T-helper 9 cell (primary cell): ENCODE measurements at places on chromosomes 12 and 14.

GRCh38 chr12:39348523-39348922 lies 94.4 kb downstream of the KIF21A start:
- no peak for DNase-seq

GRCh38 chr12:68199127-68199526 lies 26.5 kb downstream of the IL26 start:
- DNase-seq, result no peak

- no peak for DNase-seq
These were observed 26.4 kb downstream of the FAM222A start for GRCh38 chr12:109739747-109740693.

GRCh38 chr12:47033789-47034555 lies 45.4 kb upstream of the PCED1B start:
- no peak for DNase-seq

GRCh38 chr12:96751626-96752025 lies 155.4 kb upstream of the NEDD1 start:
- DNase-seq, result no peak

GRCh38 chr12:45731190-45731775 lies 1.8 kb downstream of the ARID2 start:
- no peak for DNase-seq

- DNase-seq, result no peak
These were observed 13.8 kb downstream of the KCNMB4 start for GRCh38 chr12:70379846-70380245.

- no peak for DNase-seq
These were observed 12.9 kb upstream of the OXA1L start for GRCh38 chr14:22753586-22753985.

DNA sequence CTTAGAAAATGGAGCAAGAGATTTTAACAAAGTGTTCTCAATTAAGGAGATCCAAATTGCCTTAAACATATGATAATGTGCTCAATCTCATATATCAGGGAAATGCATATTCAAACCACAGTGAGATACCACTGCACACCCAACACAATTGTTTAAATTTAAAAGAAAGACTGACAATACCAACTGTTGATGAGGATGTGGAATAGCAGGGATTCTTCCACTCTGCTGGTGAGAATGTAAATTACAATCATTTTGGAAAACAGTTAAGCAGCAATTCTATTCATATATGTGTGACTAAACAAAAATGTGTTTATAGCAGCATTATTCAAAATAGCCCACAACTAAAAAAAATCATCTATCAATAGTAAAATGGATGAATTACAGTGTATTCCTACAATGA lies 144.2 kb downstream of the KICS2 start:
- DNase-seq, result no peak

DNA sequence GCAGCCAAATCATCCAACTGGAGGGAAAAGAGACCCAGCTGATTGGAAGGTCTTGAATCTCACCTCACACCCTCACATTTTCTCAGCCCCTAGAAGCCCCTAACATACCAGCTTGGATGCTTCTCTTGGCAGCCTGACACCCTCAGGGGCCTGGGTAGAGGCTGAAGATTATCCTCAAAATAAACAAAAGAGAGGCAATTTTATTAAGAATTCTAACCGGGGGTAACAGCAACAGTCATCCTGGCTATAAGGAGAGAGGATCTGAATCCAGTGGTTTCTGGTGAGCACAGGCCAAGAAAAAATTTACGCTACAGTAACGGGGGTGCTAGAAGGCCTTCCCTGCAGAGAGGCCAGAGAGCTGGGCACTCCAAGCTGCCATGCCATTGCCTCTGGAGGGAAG lies 21.6 kb downstream of the KRT76 start:
- DNase-seq, result no peak

DNA sequence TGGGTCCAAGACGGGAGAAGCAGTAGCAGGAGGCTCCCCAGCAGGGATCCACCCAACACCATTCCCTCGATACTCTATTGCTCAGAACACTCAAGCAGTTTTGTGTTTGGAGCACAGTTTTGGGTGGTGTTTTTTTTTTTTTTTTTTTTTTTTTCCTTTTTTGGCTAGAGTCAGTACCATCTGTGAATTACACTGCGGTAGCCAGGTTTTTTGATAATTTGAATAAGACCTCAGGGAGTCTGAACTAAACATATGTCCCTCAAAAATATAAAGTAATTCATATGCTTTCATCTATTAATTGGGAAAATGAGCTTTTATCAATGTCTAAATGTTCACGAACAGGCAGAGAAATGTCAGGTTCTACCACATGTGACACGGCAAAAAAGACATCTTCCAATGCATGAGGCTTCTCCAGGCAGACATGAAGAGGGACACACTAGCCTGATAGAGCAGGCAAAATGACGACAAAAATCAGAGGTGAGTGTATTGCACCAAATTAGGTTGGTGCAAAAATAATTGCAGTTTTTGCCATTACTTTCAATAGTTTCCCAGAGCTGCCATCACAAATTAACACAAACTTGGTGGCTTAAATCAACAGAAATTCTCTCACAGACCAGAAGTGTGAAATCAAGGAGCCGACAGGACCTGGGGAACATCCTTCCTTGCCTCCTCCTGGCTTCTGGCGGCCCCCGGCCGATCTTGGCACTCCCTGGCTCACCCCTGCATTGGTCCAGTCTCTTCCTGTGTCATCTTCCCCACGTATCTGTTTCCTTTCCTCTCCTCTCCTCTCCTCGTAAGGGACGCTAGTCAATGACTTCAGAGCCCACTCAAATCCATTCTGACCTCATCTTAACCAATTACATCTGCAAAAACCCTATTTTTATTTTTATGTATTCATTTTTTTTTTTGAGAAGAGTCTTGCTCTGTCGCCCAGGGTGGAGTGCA lies 33.9 kb downstream of the FOXN3 start:
- DNase-seq, result no peak

DNA sequence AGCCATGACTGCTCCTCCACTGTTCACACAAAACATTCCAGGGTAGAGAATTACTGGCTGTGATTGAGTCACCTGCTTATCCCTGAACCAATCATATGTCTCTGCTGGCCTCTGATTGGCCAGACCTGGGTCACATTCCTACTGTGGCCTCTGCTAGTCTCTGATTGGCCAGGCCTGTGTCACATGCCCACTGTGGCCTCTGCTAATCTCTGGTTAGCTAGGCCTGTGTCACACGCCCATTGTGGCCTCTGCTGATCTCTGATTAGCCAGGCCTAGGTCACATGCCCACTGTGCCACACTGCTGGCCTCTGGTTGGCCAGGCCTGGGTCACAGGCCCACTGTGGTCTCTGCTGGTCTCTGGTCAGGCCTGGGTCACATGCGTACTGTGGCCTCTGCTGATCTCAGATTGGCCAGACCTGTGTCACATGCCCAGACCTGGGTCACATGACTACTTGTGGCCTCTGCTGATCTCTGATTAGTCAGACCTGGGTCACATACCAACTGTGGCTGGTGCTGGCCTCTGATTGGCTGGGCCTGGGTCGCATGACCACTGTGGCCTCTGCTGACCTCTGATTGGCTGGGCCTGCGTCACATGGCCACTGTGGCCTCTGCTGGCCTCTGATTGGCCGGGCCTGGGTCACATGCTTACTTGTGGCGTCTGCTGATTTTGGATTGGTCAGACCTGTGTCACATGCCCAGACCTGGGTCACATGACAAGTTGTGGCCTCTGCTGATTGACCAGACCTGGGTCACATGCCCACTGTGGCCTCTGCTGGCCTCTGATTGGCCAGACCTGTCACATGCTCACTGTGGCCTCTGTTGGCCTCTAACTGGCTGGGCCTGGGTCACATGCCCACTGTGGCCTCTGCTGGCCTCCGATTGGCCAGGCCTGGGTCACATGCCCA lies 251.6 kb downstream of the SLC15A4 start:
- DNase-seq, result no peak

DNA sequence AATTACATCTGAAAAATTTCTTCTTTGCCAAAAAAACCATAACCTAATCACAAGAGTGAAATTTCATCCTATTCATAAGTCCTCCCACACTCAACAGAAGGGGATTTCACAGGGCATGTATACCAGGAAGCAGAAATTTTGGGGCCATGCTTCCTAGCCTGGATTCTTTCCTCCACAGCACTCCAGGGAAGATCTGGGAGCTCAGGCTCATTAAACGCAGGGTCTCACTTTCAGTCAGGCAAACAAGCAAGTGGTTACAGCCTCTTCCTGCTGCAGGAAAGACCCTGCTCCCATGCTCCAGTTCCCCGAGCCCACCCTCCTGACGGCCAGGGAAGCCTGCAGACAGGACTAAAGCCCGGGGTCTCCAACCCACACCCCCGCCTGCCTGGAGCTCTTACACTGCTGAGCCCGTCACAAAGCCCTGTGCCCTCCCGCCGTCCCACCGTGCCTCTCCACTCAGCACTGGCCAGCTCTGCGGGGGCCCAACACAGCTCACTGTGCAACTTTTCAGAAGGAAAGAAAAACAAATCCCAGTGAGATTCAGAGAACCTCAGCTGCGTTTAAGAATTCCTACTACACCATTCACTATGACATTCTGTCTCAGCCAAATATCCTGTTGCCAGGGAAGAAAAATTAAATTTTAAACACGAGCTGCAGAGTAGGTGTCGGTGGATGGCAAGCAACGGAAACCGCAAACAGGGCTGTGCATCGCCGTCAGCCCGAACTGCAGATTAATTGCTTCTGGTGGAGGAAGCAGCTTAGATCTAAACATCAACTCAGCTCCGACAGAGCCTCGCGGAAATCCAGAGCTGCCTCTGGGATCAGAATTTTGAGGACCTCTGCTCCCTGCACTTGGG lies 106.7 kb upstream of the SFSWAP start:
- DNase-seq, result peak; percentile 19

DNA sequence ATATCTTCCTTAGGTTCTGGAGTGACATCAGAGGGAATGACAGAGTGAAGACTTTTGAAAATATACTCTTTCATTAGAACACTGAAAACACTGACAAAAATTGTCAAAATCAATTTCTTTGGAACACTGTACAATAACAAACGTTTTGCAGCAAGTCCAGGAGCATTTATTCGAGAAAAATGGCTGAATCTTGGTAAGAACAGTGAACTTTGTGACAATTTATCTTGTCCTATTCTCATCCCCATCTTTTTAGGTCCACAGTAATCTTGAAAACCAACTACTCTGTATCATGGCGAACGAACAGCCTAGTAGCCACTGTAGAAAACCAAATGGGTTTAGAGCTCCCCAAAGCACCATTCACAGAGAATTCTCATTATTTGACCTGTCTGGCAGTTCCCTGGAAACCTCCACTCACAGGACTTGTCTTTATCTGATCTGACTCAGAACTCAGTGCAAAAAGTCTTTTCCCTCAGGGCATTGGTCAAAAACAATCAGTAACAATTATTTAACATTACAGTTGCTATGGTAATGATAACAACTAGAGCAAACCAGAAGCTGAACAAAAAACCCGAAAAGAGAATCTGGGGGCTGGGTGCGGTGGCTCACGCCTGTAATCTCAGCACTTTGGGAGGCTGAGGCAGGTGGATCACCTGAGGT lies 20.3 kb upstream of the PPP2R5E start:
- DNase-seq, result no peak

DNA sequence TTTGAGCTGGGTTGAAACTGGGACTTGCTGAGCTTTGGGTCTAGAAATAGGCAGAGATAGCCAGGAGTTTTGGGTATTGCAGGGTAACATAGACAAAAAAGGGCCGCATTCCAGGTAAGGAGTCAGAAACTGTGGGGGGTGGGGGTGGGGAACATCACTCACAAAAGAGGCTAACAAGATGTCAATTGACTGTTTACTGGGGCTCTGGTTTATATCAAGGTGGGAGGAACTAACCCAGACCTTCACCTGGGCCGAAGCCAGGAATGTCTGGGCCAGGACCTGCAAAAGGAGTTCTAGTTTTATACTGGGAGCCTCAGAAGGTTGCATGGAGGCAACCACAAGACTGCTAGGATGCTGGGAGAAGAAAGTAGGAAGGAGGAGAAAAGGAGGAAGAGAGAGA lies 154.4 kb downstream of the EMP1 start:
- no peak for DNase-seq

DNA sequence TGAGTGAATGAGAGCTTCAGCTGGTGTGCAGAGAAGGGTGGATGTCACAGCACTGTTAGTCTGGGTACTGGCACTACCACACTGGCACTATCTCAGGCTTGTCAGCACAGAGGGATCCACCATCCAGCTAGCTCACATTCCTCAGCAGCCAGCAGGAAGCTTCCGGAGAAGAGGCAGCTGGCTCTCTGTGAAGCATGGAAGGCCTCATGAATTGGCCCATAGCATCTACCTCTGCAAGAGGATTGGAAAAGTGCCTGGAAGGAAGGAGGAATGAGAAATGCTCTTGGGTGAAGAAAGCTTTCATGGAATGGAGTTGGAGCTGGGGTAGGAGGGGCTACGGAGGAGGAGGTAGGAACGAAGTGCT lies 9.9 kb downstream of the KRT83 start:
- DNase-seq, result no peak

DNA sequence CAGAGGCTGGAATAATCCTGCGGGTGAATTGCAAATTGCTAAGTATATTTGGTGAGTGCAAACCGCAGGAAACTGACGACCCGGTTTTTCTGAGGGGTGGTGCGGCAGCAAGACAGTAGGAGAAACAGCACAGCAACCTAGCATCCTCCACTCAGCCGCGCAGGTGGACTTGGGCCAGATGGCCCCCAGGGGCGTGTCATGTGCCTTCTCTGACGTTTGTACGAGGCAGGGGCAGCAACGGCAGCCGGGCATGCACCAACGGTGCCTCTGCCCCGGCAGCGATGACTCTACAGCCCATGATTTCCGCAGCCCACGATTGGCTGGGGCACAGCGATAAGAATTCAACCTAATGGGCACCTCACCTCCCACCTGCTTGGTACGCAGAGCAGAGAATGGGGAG lies 11.1 kb upstream of the CLEC2A start:
- DNase-seq, result no peak

GRCh38 chr12:84551373-84551772 lies 361.2 kb downstream of the SLC6A15 start:
- no peak for DNase-seq

DNA sequence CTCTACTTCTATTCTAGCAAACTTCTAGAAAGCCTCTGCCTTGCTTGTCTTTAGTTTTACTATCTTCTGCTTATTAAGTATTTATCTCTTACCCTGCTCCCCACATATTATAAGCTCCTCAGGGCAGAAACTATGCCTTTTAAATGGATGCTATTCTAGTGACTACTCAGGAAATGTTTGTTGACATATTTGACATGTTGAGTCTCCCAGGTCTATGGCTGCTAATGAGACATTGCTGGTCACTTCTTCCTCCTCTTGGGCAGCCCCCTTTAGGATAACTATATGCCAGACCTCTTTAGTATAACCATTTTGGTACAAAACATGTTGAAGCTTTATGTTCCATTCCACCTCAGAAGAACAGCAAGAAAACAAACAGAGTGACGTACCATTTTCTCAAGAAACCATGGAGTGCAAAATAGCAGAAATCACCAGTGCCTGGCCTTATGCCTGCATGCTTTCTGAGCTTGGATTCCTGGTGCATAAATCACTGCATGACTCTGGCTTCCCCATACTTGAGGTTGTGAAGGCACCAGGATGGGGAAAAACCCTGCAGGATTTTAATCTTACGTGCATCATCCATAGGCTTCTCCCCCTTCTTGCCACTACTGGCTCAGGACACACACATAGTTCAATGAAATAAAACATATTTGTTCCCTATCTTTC lies 202.6 kb downstream of the TMX1 start:
- DNase-seq, result no peak
